ENCODE measurements at places on chromosomes 13 and 19.

- DNase-seq = no peak
Measured at GRCh38 chr19:28558783-28559182, 654.2 kb downstream of the UQCRFS1 start.

GRCh38 chr13:68125087-68125480, 894.9 kb upstream of the PCDH9 start:
- DNase-seq = no peak

GRCh38 chr19:39498798-39499642, at the start of gene DLL3:
DLL3 (plus strand) TSS chr19:39498947; CDS start chr19:39498975, 28 bp downstream.
- DNase-seq = peak; percentile 75

GRCh38 chr13:113929628-113930615, 44.0 kb downstream of the C13orf46 start:
- no peak for DNase-seq

- peak; percentile 34 for DNase-seq
Measured at GRCh38 chr19:45529420-45529785, 22.1 kb downstream of the VASP start.

DNA sequence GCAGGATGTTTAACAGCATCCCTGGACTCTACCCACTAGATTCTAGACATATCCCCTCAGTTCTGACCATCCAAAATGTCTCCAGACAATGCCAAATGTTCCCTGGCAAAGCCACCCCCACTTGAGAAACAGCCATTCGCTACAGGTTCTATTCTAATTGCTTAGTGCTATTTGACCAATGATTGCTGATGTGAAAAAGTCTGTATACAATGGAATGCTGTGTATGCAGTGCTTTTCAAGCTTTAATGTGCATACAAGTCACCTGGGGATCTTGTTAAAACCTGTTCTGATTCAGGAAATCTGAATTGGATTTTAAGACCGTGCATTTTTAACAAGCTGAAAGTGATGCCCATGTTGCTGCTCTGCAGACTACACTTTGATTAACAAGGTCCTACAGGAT, 331.8 kb upstream of the KLF12 start:
- no peak for DNase-seq

GRCh38 chr19:48095612-48096175, 14.9 kb downstream of the PLA2G4C start:
- DNase-seq = no peak

DNA sequence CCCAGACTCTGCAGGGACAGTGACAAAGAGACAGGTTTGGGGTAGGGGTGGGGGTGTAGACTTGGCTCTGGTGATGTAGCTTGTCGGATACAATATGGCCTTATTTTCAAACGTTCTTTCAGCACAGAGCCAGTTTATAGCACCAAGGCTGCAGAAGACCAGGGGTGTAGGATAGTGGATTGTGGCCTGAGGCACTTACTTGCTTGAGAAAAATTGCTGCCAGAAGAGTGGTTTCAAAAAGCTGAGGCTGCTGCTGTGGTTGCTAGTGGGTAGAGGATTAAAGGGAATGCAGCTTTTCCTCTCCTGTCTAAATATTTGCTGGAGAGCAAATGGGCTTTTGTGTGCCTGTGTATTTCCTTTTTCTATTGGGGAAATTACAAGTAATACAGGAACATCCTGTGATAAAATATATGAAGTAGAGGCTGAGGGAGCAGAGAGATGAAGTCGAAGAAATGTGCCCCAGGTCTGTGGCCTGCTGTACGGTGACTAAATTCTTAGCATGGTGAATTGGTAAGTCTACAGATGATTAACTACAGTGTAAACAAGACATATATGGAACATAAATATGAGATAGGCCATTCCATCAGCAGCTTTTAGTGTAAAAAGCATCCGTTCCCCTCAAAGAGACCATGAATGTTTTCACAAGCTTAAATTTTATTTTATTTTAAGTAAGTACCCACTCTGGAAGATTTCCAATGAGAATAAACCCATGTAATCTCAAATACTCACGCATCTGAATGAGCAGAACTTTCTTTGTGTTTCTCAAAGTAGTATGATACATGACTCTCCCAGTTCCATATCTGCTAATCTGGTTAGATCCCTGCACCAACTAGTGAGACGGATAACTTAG, 112.9 kb downstream of the LRCH1 start:
- DNase-seq = no peak

GRCh38 chr13:102680842-102681740, 13.8 kb downstream of the METTL21C start:
- DNase-seq = peak; percentile 55

DNA sequence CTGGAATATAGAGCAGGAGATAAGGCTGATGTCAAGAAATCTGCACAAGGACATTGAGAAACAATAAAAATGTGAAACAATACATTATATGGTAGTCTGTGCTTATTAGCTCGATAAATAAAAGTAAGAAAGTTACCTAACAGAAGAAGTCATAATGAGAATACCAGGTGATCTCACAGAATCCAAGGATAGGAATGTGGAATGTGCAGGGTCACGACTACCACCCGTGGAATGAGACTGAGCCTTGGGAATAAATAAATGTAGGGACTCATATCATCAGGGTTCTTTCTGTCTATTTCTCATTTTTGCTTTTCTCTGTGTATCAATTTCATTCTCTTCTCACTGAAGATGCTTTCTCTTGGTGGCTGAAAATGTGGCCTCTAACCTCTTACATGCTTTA, 26.0 kb upstream of the KBTBD7 start:
- DNase-seq = no peak

DNA sequence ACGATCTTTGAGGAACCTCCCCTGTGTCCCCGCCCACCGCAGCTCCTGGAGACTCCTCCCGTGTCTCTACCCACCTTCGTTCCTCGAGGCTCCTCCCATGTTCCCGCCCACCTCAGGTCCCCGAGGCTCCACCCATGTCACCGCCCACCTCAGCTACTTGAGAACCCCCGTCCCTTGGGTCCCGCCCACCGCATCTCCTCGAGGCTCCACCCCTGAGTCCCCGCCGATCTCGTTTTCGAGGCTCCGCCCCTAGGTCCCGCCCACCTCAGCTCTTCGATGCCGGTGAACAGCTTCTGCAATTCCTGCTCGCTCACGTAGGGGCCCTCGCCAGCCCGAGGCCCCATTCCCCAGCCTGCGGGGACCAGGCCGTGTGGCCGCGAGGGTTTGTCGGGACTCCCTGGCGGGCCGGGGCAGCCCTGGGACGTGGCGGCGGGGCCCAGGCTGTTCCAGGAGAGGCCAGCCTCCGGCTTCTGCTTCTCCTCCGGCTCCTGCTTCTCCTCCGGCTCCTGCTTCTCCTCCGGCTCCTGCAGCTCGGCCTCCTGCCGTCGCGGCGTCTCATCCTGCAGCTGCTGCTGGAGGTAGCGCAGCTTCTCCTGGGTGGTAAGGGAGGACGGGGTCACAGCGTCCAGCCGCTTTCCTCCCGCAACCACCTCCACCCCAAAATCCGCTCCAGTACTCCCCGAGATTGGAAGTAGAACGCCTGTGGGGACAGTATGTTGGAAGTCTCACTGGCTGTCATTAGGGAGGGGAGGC, 16.7 kb downstream of the TSKS start:
- no peak for DNase-seq

- DNase-seq = no peak
Measured at GRCh38 chr13:79171141-79172061, 234.7 kb downstream of the RBM26 start.

GRCh38 chr19:47351548-47351947, 2.4 kb downstream of the DHX34 start:
- DNase-seq = no peak

DNA sequence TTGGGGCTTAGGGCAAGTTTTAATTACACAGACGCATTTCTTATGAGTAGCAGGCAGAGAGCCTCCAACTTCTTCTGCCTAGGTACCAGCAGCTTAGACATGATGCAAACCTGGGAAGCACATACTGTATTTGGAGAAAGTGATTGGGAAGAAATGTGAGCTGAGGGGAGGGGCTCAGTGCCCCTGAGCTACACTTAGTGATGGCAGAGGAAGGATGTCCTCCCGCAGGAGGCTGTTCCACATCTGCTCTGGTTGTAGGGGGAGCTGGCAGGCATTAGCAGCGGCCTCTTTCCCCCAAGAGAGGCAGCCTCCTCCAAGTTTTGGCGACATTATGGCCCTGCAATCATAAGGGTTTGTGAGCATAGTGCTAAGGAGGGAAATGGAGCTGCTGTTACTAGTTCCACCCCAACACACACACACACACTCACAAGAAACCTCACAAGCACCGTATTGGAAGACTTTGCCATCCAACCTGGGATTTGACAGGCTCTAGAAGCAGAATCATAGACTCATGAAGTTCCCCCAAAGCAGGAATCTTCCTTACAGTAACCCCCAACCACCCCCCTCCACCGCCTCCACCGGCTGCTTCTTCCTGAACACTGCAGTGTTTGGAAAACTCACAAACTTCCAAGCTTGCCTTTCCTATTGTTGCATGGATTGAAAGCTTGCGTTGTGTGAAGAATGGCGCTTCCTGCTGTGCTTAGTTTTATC, 3.3 kb downstream of the ALOX5AP start:
- DNase-seq = no peak

- no peak for DNase-seq
Measured at GRCh38 chr19:31023038-31023437, 326.2 kb downstream of the TSHZ3 start.

DNA sequence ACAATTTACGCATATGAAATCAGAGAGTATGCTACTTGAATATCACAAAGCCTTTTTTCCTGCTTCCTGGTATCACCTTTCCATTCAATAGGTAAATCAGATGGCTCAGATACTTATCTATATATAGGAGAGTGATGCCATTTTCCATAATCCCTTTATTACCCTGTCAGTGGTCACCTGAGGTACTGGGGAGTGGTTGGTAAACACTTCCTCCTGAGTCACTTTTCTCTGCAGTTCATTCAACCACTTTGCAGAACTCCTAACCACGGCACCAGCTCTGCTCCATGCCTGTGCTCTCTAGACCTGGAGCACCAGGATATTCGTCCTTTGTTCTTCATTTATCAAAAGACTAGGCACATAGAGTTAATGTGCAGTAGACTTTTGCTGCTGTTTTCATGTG, 748.5 kb upstream of the KLHL1 start:
- DNase-seq = no peak

- DNase-seq = peak; percentile 85
Measured at GRCh38 chr19:511101-511851, 4.0 kb downstream of the TPGS1 start.

- DNase-seq = no peak
Measured at GRCh38 chr13:58855283-58855682, 1223.7 kb downstream of the PCDH17 start.

GRCh38 chr13:113746671-113747070, 12.4 kb upstream of the TMEM255B start:
- no peak for DNase-seq

GRCh38 chr13:49569993-49570689, 15.2 kb downstream of the RCBTB1 start:
- DNase-seq = no peak

DNA sequence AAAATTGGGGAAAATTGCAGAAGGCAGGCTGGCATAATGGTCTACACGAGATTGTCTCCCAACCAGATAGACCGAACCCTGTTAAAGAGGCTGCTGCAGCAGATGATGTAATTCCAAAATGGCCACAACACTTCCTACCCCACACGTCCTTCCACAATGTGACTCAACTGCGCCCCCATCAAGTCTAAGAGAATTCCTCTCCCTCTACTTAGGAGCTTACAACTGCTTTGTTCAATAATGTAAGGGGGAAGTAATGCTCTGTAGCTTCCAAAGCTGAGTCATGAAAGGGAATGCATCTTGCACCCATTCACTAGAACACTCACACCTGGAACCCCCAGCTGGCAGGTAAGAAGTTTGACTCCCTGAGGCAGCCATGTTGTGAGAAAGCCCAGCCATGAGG, 117.8 kb upstream of the IRS2 start:
- peak; percentile 7 for DNase-seq

- no peak for DNase-seq
Measured at GRCh38 chr19:18291590-18292461, 10.4 kb upstream of the JUND start.

DNA sequence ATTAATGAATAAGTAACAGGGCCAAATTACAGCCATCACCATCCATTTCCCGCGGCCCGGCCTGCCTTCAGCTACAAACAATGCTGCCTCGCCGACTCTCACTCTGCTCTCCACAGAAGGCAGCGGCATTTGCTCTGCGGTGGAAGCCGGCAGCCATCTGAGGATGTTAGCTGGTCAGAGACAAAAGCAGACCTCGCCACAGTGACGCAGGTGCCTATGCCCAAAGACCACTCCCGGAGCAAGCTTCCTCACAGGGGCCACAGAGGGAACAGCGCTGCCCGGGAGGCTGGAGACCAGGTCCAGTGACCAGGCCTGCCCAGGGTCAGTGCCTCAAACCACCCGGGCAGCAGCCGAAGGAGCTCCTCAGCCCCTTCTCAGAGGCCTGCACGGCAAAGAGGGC, 16.4 kb downstream of the PEPD start:
- DNase-seq = no peak

- DNase-seq = no peak
Measured at GRCh38 chr13:23212671-23213070, 31.9 kb downstream of the SGCG start.

GRCh38 chr13:114196629-114197028, 17.6 kb downstream of the CFAP97D2 start:
- DNase-seq = no peak

DNA sequence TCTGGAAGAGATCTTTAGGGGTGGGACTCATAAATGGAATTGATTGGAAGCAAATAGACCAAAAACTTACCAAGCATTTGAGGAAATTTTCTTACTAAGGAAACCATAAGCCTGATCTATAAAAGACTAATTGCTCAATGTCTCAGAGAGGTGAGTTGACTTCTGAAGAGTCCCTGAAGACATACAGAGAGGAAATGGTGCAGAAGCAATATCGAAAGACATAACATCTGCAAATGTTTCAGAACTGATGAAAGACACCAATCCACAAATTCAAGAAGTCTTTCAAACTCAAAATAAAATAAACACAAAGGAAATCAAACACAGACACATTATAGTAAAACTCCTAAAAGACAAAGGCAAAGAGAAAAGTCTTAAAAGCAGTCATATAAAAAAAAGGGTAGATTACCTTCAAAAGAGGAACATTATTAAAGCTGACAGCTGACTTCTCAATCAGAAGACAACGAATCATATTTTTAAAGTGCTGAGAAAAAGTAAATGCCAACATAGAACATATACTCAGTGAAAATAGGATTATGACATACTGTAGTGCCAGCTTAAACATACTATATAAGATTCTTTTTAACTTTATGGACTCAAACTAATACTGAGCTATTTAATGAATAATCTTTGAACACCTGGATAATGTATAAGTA, 45.4 kb upstream of the CALM3 start:
- DNase-seq = no peak

- DNase-seq = no peak
Measured at GRCh38 chr13:43472339-43472738, 314.4 kb downstream of the ENOX1 start.

DNA sequence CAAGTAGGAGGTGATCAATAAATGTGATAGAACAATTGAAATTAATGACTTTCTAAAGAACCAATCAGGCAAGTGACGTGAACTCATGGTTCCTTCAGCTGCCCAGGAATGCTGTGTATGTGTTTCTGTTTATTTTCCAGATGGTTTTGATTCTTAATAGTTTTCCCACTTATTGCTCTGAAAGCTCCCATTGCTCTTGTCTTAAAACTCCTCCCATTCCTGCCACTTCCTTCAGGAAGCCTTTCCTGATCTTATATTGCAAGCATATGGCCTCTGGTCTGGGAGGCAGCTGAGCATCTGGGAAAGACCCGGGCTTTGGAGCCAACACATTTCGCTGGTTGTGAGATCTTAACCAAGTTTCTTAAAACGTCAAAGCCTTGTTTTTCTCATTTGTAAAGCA, 17.1 kb upstream of the LATS2 start:
- no peak for DNase-seq
